Foreskin keratinocyte (primary cell): ENCODE measurements at places on chromosomes 5 and 9. TPM values are rescaled to one million over a fixed set of nuclear protein-coding genes. Genes with fewer than 3 reads are reported as not detected.

PHF24 gene
- total RNA-seq: 0.11 and 0.54 TPM in 2 replicates

ZNG1F gene
- 5.2 and 10.1 TPM in 2 replicates for total RNA-seq

KIF4B gene
- total RNA-seq: 0.03 and 0.04 TPM in 2 replicates

C5orf46 gene
- total RNA-seq: 0.65 TPM in 1 of 2 replicates, not detected in the other

BRIX1 gene
- 47.1 and 57.6 TPM in 2 replicates for total RNA-seq

SNCB gene
- 0.78 and 1.3 TPM in 2 replicates for total RNA-seq

ZNF883 gene
- total RNA-seq: 1.6 and 3.3 TPM in 2 replicates

SLC34A1 gene
- total RNA-seq: not detected in 2 replicates

DAB2 gene
- total RNA-seq: 6.2 and 6.5 TPM in 2 replicates

BARHL1 gene
- total RNA-seq: not detected in 2 replicates

PLEKHG4B gene
- total RNA-seq: not detected in 2 replicates

TXN gene
- 448 and 462 TPM in 2 replicates for total RNA-seq

C9orf153 gene
- 0.28 TPM in 1 of 2 replicates, not detected in the other for total RNA-seq

LCN1 gene
- total RNA-seq: not detected in 2 replicates

PDGFRB gene
- total RNA-seq: not detected in 2 replicates

RAPGEF6 gene
- total RNA-seq: 9.7 and 10.5 TPM in 2 replicates

COL23A1 gene
- total RNA-seq: 0.04 TPM in 1 of 2 replicates, not detected in the other

ANKRD34B gene
- not detected in 2 replicates for total RNA-seq

IL5 gene
- not detected in 2 replicates for total RNA-seq

CCDC152 gene
- 2.0 and 2.8 TPM in 2 replicates for total RNA-seq

GPR150 gene
- 0.07 TPM in 1 of 2 replicates, not detected in the other for total RNA-seq

SMIM3 gene
- total RNA-seq: 18.9 and 20.3 TPM in 2 replicates

SHISAL2B gene
- total RNA-seq: not detected in 2 replicates

CD274 gene
- total RNA-seq: 26.1 and 27.6 TPM in 2 replicates

MRPL22 gene
- total RNA-seq: 43.8 and 46.3 TPM in 2 replicates

P4HA2 gene
- 49.9 and 74.4 TPM in 2 replicates for total RNA-seq
